ENCODE measurements at places on chromosomes 16 and 17. TPM values are rescaled to one million over a fixed set of nuclear protein-coding genes. Genes with fewer than 3 reads are reported as not detected.

Gene KCNG4
- not detected for total RNA-seq

Gene PLEKHM1
- 67.6 TPM for total RNA-seq

Gene PRR29
- 0.84 TPM for total RNA-seq

Gene RPTOR
- 27.0 TPM for total RNA-seq

Gene PERCC1
- not detected for total RNA-seq

Gene BCO1
- not detected for total RNA-seq

Gene GNAO1
- total RNA-seq, result 16.2 TPM

Gene TTLL6
- total RNA-seq, result not detected

Gene FBXL19
- total RNA-seq, result 22.7 TPM

Gene CNGB1
- total RNA-seq, result not detected

Gene GNG13
- not detected for total RNA-seq

Gene HBA1
- total RNA-seq, result 559 TPM

Gene ZNF200
- total RNA-seq, result 7.4 TPM

Gene TMEM106A
- 20.2 TPM for total RNA-seq

Gene HOXB3
- total RNA-seq, result 20.0 TPM

Gene ZG16
- not detected for total RNA-seq

Gene RASD1
- 50.1 TPM for total RNA-seq

Gene PROCA1
- 0.78 TPM for total RNA-seq

Gene HOXB5
- 1.4 TPM for total RNA-seq

Gene CHST6
- total RNA-seq, result 6.0 TPM

Gene SOCS1
- total RNA-seq, result 6.4 TPM

Gene GDPD1
- 3.8 TPM for total RNA-seq

Gene EXOC3L1
- 4.4 TPM for total RNA-seq

Gene SMIM36
- not detected for total RNA-seq

Gene TEDC2
- 0.84 TPM for total RNA-seq

Gene ZSCAN10
- not detected for total RNA-seq

Gene PYY
- total RNA-seq, result not detected

Gene MMD
- 13.9 TPM for total RNA-seq

Gene LLGL2
- 9.7 TPM for total RNA-seq

Gene ZDHHC1
- total RNA-seq, result 8.4 TPM

Gene ODAD4
- total RNA-seq, result 0.81 TPM

Gene SLC2A4
- 2.5 TPM for total RNA-seq

Gene ATP2A3
- 32.1 TPM for total RNA-seq

Gene KIF2B
- not detected for total RNA-seq

Gene GALR2
- total RNA-seq, result not detected

Gene SPIRE2
- total RNA-seq, result 2.2 TPM

Gene PRR35
- total RNA-seq, result not detected

Gene CCDC200
- not detected for total RNA-seq

Gene GCGR
- total RNA-seq, result 0.63 TPM

Gene KRTAP1-1
- total RNA-seq, result not detected

Gene TRIM16
- 20.3 TPM for total RNA-seq

Gene TMIGD1
- total RNA-seq, result not detected

Gene DNAH9
- not detected for total RNA-seq

Gene SCPEP1
- total RNA-seq, result 113 TPM

Gene C1QL1
- total RNA-seq, result not detected

Gene SYT17
- total RNA-seq, result 4.3 TPM

Gene NAGS
- total RNA-seq, result 0.94 TPM

Gene SPATA22
- total RNA-seq, result 1.4 TPM

Gene TRAF4
- 18.8 TPM for total RNA-seq

Data from aorta (tissue), 5 donors.